Left ventricle myocardium inferior (tissue), 1 donor: ENCODE measurements at places on chromosomes 3 and 15. TPM values are rescaled to one million over a fixed set of nuclear protein-coding genes. Genes with fewer than 3 reads are reported as not detected.
A peak's percentile ranks its signal among the peaks of the same experiment; 100 is the strongest.

DNA sequence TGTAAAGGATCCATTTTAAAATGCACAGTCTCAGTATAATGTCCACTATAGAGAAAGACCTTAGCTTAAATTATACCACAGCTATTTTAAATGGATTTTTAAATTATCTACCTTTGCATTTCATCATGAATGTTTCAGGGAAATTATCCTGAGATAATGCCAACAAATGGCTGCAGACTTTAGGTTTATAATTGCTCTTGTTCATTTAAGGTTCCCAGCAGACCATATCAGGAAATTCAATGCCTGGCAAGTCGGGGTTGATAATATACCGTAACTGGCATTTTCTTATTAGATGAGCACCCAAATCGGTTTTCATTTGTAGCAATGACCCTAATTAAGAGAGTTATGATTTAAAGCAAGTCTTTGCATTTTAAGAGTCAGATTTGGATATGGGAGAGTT lies 227.1 kb upstream of the ARRDC4 start:
- H3K27me3 ChIP-seq = peaks cover 8% of the 10 kb centered on the region
- no peak overlapping the region for H3K27ac ChIP-seq
- H3K4me3 ChIP-seq = no peak overlapping the region
- DNase-seq = no peak
- H3K4me1 ChIP-seq = no peaks in the 10 kb centered on the region
- no peaks in the 10 kb centered on the region for H3K36me3 ChIP-seq

GRCh38 chr3:52428151-52429005 lies 16.5 kb downstream of the SEMA3G start:
- H3K36me3 ChIP-seq = no peaks in the 10 kb centered on the region
- no peak overlapping the region for H3K4me3 ChIP-seq
- peak overlapping the region; percentile 79 for H3K27ac ChIP-seq

GRCh38 chr3:127542441-127542952 lies 48.0 kb downstream of the TPRA1 start:
- no peak overlapping the region for H3K4me3 ChIP-seq
- no peak overlapping the region for H3K27ac ChIP-seq
- H3K36me3 ChIP-seq = no peaks in the 10 kb centered on the region
- peaks cover 1% of the 10 kb centered on the region for H3K27me3 ChIP-seq
- no peak for DNase-seq

GRCh38 chr3:13821126-13821525 lies 58.7 kb downstream of the WNT7A start:
- no peak overlapping the region for H3K4me3 ChIP-seq
- H3K4me1 ChIP-seq = no peaks in the 10 kb centered on the region
- DNase-seq = no peak
- H3K27me3 ChIP-seq = peaks cover 72% of the 10 kb centered on the region
- no peak overlapping the region for H3K27ac ChIP-seq

The EPHB1 gene
- total RNA-seq = 1.3 TPM

DNA sequence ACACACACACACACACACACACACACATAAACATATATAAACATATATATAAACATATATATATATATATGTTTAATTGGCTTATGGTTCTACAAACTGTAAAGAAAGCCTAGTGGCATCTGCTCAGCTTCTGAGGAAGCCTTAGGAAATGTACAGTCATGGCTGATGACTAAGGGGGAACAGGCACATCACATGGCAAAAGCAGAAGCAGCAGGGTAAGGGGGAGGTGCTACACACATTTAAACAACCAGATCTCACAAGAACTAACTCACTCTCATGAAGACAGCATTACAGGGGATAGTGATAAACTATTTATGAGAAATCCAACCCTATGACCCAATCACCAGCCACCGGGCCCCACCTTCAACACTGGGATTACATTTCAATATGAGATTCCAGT lies 922.9 kb downstream of the SI start:
- no peaks in the 10 kb centered on the region for H3K4me1 ChIP-seq
- DNase-seq = no peak
- H3K4me3 ChIP-seq = no peak overlapping the region
- H3K36me3 ChIP-seq = no peaks in the 10 kb centered on the region
- no peaks in the 10 kb centered on the region for H3K27me3 ChIP-seq
- no peak overlapping the region for H3K27ac ChIP-seq

The EIF2A gene
- 71.6 TPM for total RNA-seq

DNA sequence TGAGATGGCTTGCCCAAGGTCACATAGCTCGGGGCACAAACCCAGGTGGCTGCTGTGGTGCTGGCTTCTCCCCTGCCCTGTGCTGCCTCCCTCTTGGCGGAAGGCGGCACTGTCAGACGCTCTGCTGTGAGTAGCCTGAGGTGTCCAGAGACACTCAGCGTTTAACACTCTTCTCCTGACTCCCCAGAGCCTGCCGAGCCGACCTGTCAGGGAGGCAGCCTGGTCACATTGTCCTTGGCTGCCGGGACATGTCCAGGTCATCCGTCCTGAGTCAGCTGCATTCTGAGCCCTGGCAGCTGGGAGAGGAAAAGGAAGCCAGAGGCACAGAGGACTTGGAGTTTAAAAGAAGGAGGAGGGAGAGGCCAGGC lies 4.7 kb downstream of the LMAN1L start:
- H3K36me3 ChIP-seq = no peaks in the 10 kb centered on the region
- H3K4me3 ChIP-seq = no peak overlapping the region
- peak; percentile 64 for DNase-seq

The NAALADL2 gene
- 5.8 TPM for total RNA-seq

The ALCAM gene
- total RNA-seq = 3.7 TPM

DNA sequence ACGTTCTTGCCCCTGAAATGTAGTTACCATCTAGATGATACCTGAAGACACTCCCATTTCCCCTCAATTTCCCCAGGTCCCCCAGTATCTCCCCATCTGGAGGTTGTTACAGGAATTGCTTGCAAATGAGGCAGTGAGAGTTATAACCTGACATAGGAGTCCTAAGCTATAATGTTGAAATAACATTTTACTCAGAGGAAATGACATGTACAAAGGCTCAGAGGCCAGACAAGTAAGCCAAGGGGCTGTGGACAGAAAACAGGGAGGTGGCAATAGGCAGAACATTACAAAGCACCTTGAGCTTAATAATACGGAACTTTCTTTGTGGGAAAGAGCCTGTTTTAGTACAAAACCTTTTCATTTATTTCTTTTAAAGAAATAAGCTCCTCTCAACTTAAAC lies 171.9 kb downstream of the FRMD5 start:
- no peak overlapping the region for H3K4me3 ChIP-seq
- no peak overlapping the region for H3K27ac ChIP-seq
- H3K4me1 ChIP-seq = no peaks in the 10 kb centered on the region
- no peaks in the 10 kb centered on the region for H3K27me3 ChIP-seq
- no peaks in the 10 kb centered on the region for H3K36me3 ChIP-seq
- no peak for DNase-seq

GRCh38 chr3:119428538-119428937 lies 34.9 kb downstream of the TMEM39A start:
- no peaks in the 10 kb centered on the region for H3K27me3 ChIP-seq
- no peak overlapping the region for H3K27ac ChIP-seq
- no peak overlapping the region for H3K4me3 ChIP-seq
- no peak for DNase-seq
- peaks cover 66% of the 10 kb centered on the region for H3K36me3 ChIP-seq

DNA sequence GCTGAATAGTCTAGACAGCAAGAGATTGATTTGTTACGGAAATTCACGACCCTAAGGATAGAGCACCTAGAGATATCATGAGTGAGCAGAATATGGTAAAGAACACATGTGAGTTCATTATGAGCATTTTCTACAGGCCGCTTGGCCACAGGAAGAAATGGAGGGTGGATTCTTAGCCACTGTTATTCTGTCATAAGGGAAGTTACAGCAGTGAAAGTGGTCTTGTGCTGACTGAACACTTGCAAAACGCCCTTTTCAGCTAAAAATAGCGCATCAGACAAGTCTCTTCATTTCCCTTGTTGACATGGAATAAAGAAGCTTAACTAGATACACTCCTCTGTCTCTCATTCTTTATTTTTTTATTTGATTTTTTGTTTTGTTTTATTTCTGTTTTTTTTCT lies 19.8 kb downstream of the DGKG start:
- H3K4me1 ChIP-seq = peaks cover 16% of the 10 kb centered on the region
- H3K27me3 ChIP-seq = no peaks in the 10 kb centered on the region
- H3K36me3 ChIP-seq = no peaks in the 10 kb centered on the region
- DNase-seq = no peak
- no peak overlapping the region for H3K4me3 ChIP-seq

The ALDH1L1 gene
- 24.3 TPM for total RNA-seq

DNA sequence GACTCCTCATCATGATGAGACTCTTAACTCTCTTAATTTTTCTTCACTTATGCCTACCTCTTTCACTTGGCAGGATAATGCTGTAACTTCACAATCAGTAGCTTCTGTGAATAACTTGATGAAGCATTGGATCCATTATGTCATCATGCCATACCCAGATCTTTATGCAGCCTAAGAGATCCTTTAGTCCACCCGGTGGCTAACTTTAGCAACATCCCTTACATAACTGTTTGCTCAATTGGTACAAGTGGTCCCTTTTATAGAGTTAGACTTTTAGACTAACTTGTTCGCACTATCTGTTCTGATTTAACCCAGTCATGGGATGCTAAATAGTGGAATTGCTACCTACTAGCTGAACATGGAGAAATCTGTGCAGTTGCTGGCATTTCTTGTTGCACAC lies 184.5 kb downstream of the USP13 start:
- H3K4me1 ChIP-seq = peaks cover 5% of the 10 kb centered on the region
- no peak for DNase-seq
- H3K4me3 ChIP-seq = no peak overlapping the region
- no peaks in the 10 kb centered on the region for H3K36me3 ChIP-seq
- H3K27ac ChIP-seq = no peak overlapping the region

The PLSCR4 gene
- total RNA-seq = 12.1 TPM

- H3K4me1 ChIP-seq = no peaks in the 10 kb centered on the region
- DNase-seq = no peak
- no peaks in the 10 kb centered on the region for H3K27me3 ChIP-seq
- H3K36me3 ChIP-seq = peaks cover 12% of the 10 kb centered on the region
- H3K27ac ChIP-seq = no peak overlapping the region
These were observed 42.4 kb upstream of the ETV5 start for GRCh38 chr3:186151077-186151971.

The ERC2 gene
- 0.99 TPM for total RNA-seq

DNA sequence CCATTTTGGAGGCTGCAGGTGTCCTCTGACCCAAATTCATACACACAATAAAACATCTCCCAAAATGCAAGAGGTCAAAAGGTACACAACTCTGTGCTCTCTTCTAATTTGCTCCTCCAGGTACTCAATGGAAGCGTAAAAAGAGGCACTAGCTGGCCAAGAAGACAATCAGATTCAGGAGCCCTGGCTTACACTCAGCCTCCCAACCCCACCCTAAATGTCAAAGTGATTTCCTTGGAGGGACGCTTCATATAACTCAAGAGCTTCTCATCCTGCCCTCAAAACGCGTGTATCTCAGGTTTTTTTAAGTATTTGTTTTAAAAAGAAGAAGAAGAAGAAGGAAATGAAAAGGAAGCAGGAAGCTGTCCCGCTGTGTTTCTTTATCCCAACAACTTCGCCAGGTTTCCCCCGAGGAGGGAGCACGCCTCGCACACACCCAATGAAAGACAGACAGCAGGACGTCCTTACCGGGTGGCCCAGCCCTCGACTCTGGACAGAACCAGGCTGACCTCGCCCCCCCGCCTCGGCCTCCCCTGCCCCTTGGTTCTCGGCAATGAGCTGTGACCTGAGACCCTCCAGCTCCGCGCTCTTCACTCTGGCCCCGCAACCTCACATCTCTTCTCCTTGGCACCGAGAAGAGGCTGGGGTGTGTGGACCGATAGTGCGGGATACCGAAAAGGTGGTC lies 620.7 kb upstream of the ZNF385D start:
- H3K4me3 ChIP-seq = peak overlapping the region; percentile 59
- H3K27me3 ChIP-seq = peaks cover 50% of the 10 kb centered on the region

DNA sequence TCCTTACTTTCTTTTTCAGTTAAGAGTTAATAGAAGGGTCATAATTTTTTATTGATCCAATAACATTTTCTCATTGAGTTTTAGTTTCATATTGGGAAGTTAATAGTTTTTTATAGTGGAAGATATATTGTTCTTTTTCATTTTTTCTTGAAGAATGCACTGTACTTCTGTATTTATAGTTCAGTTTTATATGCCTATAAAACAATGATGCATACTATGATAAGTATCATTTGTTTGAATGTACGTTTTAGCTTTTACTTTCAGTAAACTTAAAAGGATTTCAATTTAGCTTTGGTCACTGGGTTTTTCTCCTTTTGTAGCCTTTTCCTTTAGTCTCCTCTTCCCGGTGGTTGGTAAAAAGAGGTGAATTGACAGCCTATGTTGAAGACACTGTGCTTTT lies 98.8 kb downstream of the DHX36 start:
- peaks cover 14% of the 10 kb centered on the region for H3K4me1 ChIP-seq
- no peak overlapping the region for H3K4me3 ChIP-seq
- no peak overlapping the region for H3K27ac ChIP-seq
- no peak for DNase-seq

DNA sequence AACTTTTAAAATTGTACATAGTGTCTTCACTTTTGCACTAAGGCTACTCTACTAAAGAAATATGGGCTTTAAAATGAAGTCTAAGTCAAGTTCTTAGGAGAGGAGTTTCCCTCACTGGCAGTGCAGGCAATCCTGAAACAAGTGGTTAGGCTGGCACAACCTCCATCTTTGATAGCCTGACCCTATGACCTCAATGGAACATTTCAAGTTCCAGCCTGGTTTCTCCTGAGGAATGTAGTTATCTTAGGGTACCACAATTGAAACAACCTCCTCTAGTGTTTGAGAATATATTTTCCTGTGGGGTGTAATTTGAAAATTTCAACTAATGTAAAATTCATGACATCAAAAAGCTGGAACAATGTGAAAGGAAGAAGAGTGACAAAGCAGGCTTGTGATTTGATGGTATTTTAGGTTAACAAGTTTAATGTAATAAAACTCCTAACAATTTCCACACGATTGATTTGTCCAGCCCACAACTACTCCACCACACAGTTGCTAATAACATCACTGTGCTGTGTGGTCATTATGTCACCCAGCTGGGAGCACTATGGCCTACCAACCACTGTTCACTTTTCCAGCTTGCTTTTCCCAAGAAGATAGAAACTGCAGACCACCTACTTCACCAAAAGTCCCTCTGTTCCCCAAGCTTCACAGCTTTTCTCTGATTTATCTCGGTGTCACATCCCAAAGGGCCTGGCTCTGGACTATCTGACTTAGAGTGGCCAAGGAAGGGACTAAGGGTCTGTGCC lies 1.8 kb downstream of the WWTR1 start:
- no peak for DNase-seq
- peak overlapping the region; percentile 100 for H3K27ac ChIP-seq
- H3K4me1 ChIP-seq = peaks cover 86% of the 10 kb centered on the region
- peak overlapping the region; percentile 78 for H3K4me3 ChIP-seq
- peaks cover 16% of the 10 kb centered on the region for H3K36me3 ChIP-seq

DNA sequence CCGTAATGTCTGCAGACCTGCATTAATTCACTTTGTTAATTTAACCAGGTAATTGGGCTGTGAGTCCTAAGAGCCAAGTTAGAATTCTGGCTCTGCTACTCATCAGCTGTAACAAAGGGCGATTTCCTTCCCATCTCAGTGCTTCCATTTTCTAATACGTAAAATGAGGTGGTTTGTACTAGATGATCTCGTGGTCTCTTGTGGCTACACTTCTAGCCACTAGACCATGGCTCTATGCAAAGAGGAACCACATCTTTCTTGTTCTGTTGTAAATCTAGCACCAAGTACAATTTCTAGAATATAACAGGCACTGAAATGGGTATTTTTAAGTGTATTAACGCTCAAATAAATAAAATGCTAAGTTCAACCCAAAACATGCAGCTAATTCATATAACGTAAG lies 174.4 kb upstream of the THBS1 start:
- H3K36me3 ChIP-seq = no peaks in the 10 kb centered on the region
- DNase-seq = no peak
- H3K4me1 ChIP-seq = peaks cover 30% of the 10 kb centered on the region
- no peak overlapping the region for H3K4me3 ChIP-seq
- H3K27ac ChIP-seq = no peak overlapping the region

The ANKDD1A gene
- total RNA-seq = 1.8 TPM

- no peak for DNase-seq
- peaks cover 5% of the 10 kb centered on the region for H3K4me1 ChIP-seq
- H3K4me3 ChIP-seq = no peak overlapping the region
These were observed 52.0 kb downstream of the SUCNR1 start for GRCh38 chr3:151925419-151925818.
